Activated T-cell treated with anti-CD3 and anti-CD28 coated beads, Interleukin-2, amount 50 U/mL, for 48 hours (primary cell): ENCODE measurements at places on chromosomes 4 and X.

DNA sequence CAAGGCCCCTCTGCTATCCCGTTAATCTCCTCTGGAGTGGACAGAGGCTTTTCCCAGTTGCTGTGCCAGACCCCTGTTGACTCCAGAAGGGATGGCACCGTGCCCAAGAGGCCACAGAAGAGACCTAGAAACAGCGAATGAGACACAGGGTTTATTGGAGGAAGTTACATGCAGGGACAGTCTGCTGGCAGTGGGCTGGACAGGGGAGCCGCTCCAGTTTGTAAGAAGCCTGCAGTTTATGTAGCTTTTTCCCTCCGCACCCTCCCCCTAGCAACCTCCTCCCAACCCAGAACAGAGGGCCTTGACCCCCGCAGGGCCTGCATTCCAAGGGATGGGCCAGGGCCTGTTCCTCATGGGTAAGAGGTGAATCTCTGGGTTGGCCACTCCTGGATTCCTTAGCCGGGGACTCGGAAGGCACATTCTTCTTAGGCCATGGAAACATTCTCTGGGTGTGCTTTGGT is 216.8 kb upstream of the PSAPL1 start:
- no peak for DNase-seq

DNA sequence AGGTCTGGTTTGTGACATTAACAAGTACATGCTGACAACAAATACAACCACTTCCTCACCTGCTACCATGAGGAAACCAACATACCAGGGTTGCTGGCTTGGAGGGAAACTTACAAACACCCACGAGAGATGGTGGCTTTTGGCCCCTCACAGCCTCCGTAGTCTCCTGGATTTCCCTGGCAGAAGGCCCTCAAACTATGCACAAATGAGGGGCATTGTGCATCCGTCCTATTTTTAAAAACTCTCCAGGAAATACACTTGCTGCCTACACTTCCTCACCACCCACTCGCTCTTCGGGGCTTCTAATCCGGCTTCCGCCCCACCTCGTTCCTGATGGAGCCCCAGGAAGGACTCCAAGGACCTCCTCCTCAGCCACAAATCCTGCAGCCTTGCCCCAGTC is 355.0 kb upstream of the GATB start:
- DNase-seq, result no peak

- no peak for DNase-seq
Observed at GRCh38 chr4:137015426-137016409, 516.6 kb downstream of the PCDH18 start.

DNA sequence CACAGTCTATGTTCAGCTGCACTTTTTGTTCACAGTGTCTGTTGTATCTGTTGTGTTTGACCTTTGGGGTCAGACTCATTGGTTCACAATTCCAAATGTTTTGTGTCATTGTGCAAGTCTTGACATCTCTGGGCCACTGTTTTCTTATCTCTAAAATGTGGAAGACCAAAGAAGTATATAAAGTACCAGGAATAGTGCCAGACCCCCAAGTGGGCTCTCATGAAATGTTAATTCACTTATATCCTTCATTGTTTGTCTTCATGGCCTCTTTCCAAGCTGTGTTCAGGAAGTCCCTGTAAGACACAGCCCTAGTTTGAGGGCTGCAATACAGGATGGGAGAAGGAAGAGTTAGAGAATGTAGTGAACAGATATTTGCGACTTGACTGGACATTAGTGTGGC is 468.3 kb upstream of the BOD1L1 start:
- no peak for DNase-seq

DNA sequence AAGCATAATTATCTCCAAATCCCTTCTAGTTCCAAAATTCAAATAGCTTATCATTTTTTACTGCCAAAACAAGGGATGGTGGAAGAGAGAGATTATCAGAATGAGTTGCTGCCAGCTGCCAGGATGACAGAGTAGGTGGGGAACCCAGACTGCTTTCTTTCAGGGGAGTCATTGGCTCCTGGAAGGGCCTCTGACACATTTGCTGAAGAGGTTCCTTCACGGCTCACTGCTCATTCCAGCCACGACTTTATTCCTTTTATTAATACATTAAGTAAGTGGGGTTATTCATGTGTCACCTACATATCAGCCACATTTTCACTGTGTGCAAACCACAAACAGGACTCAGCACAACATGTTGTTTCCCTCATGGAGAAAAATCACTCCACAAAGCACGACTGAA is 12.7 kb upstream of the SMIM43 start:
- DNase-seq, result no peak

GRCh38 chr4:85084371-85085094 is 118.0 kb upstream of the WDFY3 start:
- no peak for DNase-seq

DNA sequence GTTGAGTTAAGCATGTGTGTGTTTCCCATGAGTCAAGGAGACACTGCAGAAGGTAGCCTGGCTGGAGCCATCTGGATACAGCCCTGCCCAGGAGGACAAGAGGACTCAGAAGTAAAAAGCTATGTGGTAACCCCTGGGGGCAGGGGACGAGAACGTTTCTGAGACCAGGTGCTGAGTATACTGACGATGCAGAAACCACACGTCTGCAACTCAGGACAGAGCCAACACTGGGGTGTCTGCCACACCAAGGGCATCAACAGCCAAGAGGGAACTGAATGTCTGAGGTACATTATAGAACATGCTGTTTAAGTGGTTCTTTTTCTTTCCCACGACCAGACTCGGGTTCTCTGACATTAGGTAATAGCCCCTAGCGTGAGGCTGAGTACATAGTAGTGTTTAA is 94.1 kb upstream of the GPR34 start:
- DNase-seq, result no peak

GRCh38 chrX:9878146-9878820 is 88.9 kb upstream of the CLDN34 start:
- DNase-seq, result no peak

- DNase-seq, result no peak
Observed at GRCh38 chrX:130829526-130830515, 73.2 kb downstream of the ENOX2 start.

GRCh38 chrX:146241902-146242301 is 424.3 kb downstream of the SLITRK2 start:
- no peak for DNase-seq

- no peak for DNase-seq
Observed at GRCh38 chrX:24204958-24205357, 55.4 kb downstream of the ZFX start.

DNA sequence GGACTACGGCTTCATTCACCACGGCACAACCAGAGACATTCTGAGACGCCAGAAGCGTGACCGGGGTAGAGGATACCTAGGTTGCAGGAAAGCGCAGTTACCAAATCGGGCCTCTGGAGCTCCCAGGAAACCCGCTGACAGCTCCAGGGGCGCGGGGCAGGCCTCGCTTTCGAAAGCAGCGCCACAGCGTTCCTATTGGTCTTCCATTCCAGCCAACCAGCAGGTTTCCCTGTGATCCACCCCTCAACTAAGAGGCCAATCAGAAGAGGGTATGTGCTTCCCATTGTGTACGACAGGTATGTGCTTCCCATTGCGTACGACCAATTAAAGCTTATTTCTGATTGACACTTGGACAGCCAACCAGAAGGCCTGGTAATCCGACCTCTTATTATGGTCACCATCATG is 14.9 kb downstream of the SNX12 start:
- no peak for DNase-seq

- no peak for DNase-seq
Observed at GRCh38 chrX:49249616-49250015, 14.3 kb downstream of the CCDC22 start.

DNA sequence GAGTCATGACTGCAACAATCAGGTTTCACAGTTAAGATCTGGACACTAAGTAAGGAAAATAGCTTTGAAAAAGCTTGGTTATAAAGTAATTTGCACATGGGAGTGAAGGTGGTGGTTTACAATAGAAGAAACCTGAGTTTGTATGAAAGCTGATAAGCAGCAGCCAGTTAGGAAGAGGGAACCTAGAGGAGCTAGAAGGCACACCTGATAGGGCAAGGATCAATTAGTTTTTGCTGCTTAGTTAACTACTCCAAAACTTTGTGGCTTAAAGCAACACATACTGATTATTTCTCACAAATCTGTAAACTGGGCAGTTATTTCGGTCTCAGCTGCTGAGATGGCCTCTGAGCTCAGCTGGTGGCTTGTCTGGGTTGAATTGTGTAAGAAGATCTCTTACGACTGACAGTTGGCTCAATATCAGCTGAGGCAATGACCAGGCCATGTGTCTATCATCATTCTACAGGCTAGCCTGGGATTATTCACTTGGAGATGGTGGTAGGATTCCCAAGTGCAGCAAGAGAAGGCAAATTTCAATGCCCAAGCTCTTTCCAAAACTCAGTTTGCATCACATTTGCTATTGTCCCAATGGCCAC is 255.0 kb upstream of the PITX2 start:
- DNase-seq, result no peak

DNA sequence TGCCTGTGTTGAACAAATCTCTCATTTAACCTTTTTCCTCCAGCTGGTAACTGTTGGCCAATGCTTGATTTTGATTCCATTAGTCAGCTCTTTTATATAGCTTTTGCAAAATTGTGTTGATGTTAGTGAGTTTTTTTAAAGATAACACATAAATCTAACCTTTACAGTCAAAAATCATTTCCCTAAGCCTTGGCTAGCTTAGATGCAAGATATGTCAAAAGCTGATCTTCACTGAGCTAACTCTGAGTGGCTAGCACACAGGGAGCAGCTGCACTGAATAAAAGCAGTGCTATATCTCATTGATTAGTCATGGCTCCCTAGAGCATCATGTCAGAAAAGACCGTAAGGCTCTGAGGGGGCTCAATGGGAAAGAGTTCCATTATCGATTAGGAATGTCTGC is 78.7 kb downstream of the PPARGC1A start:
- DNase-seq, result no peak

- DNase-seq, result no peak
Observed at GRCh38 chrX:54044877-54045338, 635 bp upstream of the PHF8 start.

DNA sequence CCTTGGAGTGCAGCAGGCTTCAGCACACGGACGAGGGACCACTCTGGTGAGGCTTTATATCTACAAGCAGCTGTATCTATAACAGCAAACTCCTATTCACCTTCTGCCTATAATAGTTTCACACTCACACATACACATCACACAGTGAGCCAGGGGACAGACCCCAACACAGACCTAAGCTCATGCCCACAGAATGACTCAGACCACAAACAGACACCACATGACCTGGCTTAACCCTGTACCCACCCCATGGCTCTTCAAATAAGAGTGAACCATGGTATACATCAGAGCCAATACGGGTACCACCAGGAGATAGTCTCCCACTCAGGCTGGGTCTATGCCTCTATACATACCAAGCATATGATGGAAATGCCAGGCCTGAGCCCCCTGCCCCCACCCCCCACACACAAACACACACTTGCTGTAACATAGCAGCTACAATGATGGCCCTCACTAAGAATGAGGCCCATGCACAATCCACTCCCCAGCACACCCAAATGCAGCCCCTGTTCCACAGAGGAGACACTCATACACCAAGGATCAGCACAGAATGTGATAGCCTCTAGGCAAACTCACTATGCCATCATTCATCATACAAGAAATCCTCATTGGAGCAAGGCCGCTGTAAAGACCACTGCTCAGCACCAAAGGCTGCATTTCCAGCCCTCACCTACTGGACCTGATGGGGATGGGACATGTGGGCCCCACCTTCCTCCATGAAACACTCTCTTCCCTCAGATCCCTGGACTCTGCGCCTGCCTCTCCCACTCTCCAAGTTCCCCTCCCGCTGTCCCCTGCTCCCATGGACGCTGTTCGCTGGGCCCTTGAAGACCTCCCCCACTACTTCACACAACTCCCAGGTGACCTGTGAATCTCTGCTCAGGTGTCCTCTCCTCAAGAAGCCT is 62.1 kb upstream of the XIAP start:
- DNase-seq, result no peak

- peak; percentile 40 for DNase-seq
Observed at GRCh38 chrX:1239681-1240142, 27.3 kb upstream of the CRLF2 start.

DNA sequence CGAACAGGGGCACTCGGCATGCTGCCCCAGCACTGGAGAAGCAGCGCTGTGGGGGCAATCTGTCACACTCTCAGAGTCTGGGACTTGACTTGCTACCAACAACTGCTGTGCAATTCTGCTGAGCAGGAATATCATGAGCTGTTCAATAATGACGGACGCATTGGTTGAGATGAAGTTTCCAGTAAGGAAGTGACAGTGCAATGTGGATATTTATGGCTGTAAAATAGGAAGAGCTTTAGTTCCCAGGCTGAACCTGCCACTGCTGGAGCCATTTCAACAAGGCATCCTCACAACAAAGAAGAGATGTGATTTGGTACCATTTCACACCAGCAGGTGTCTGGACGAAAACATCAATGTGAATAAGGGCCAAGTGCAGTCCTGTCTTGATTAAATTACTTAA is 24.2 kb downstream of the CHST7 start:
- no peak for DNase-seq
